ENCODE measurements at places on chromosomes 16 and 17.

DNA sequence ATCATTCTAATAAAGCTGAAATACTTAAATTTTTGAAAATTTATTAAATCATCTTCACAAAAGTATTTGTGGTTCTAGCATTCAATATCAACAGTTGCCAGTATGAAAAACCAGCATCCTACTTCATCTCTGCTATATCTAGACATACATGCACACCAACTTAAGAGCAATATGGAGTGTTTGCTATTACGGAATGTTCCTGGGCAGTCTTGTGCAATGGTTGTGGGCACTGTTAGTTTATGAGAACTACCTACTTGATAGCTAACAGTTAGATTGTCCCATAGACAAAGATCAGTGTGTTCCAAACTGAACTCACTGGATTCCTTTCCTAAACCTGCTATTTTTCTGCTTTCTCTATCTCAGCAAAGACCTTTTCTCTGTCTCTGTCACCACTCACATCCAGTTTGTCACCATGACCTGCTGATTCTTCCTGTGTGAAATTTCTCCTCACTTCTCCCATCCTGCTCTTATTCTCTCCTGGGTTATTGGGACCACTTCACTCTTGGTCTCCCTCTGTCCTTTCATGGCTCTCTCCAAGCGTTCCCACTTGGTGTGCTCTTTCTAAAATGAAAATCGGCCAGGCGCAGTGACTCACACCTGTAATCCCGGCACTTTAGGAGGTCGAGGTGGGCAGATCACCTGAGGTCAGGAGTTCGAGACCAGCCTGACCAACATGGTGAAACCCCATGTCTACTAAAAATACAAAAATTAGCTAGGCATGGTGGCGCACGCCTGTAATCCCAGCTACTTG, 27.7 kb downstream of the CNTROB start:
- DNase-seq = no peak

DNA sequence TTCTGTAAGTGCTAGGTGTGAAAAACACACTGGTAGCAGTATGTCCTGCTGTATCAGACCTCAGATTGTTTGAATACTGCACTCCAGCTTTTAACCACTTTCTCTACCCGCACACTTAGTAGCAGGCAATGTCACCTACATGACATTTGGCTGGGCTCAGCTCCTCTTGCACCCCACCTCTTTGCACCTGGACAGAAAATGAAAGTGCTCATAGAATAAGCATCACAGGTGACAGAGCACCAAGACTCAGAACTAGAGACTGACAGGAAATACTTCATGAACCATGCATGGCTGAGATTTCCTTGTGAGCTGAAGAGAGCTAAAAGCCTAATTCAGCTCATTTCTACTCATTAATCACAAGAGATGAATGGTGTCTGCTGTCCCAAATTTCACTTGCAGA, 1014.2 kb upstream of the CDH8 start:
- DNase-seq = no peak

DNA sequence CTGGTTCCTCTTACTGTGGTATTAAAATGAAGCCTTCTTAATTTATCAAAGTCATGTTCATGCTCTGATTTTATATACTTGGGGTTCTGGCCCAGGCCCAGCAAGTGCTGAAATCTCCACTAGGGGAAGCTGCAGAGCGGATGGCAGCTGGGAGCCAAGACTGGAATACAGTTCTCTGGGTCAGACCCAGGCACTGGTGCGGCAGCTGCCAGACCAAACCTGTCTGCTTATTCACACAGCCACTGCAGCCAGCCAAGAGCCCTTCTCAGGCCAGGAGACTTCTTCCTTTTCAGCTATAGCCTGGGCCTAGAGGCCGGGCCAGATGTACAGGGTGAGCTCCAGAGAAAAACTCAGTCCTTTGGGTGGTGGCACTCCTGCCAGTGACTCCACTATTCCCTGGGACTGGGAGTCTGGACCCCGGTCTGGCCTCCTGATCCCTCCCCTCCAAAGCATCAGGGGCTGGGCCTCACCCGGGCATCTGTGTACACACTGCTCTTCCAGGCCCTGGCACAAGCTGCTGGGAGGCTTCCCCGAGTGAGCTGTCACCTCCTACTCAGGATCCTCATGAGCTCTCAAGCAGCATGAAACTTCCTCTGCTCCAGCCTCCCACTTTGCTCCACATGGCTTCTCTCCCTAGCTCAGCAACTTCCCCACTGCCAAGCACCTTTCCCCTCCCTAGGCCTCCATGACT, 24.4 kb downstream of the ATP6V0D1 start:
- no peak for DNase-seq

- DNase-seq = no peak
Measured at GRCh38 chr16:47995354-47995753, 160.4 kb downstream of the ABCC12 start.

GRCh38 chr17:74521701-74522201, 9.5 kb downstream of the CD300LB start:
- no peak for DNase-seq

DNA sequence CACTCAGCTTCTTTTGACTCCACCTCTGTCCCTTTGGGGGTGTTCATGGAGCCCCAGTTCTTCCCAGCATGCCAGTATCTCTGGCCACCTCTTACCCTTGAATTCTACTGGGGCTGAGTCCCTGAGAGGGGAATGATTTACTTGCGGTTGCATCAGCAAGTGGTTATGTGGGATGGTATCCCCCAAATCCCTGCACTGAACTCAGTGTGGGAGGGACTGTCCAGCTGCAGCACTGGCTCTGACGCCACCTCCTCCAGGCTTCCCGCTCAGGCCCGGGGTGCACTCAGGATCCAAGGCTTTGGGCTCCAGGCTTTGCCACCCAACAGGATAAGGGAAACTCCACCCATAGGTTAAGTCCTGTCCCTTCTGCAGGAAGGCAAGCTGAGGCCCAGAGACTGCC, 21.1 kb upstream of the BRD7 start:
- no peak for DNase-seq

All from stimulated activated CD8-positive, alpha-beta memory T cell treated with anti-CD3 and anti-CD28 coated beads, Interleukin-4, amount 100 ng/mL, for 4 hours (primary cell).